ENCODE measurements at places on chromosomes 6 and 20.

GRCh38 chr20:40309731-40310130 lies 379.3 kb downstream of the MAFB start:
- DNase-seq = no peak

GRCh38 chr20:38021087-38021772 lies 12.0 kb downstream of the TTI1 start:
- DNase-seq = no peak

GRCh38 chr6:28648878-28649375 lies 123.2 kb downstream of the GPX5 start:
- DNase-seq = no peak

- DNase-seq = peak; percentile 49
These were observed 241.9 kb downstream of the ADGRB3 start for GRCh38 chr6:68876792-68877493.

DNA sequence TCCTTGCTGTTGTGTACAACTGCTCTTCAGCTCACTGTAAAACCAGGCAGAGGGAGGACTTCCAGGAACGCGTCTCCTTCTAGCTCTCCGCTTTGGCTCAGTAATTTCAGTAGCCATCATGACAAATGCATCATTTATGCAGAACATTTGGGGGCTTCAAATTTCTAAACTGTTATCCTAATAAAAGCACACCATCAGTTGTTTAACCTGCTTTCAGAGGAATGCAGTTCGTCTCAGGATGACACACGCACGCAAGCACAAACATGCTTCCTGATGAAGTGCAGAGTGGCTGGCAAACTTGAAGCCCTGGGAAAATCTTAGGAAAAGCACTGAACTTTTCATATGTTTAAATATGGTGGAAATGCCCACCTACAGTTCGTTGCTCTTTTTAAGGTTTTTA lies 24.4 kb downstream of the SLC22A23 start:
- DNase-seq = no peak

- DNase-seq = no peak
These were observed 65.5 kb downstream of the GRM4 start for GRCh38 chr6:34080357-34080756.

DNA sequence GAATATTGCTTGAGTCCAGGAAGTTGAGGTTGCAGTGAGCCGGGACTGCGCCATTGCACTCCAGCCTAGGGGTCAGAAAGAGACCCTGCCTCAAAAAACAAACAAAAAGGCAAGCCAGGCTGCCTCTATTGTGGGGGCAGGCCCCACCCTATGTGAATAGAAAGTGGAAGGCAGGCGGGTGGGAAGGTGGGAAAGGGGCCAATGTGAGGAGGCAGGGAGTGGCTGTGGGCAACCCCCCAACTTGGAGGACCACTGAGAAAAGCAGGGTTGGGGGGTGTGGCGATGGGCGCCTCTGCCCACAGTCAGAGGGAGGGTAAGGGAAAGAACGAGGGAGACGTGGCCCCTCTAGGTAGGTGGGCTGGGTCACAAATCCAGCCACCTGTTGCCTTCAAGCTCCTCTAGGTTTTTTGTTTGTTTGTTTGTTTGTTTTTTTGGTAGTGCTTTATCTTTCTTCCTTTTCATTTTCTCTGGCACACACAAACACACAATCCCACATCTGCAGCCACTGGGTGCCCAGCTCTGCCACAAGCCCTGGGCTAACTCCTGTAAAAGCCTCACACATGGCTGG lies 5.3 kb upstream of the AP5S1 start:
- DNase-seq = no peak

- DNase-seq = no peak
These were observed 53.1 kb upstream of the ARMC2 start for GRCh38 chr6:108795122-108795521.

DNA sequence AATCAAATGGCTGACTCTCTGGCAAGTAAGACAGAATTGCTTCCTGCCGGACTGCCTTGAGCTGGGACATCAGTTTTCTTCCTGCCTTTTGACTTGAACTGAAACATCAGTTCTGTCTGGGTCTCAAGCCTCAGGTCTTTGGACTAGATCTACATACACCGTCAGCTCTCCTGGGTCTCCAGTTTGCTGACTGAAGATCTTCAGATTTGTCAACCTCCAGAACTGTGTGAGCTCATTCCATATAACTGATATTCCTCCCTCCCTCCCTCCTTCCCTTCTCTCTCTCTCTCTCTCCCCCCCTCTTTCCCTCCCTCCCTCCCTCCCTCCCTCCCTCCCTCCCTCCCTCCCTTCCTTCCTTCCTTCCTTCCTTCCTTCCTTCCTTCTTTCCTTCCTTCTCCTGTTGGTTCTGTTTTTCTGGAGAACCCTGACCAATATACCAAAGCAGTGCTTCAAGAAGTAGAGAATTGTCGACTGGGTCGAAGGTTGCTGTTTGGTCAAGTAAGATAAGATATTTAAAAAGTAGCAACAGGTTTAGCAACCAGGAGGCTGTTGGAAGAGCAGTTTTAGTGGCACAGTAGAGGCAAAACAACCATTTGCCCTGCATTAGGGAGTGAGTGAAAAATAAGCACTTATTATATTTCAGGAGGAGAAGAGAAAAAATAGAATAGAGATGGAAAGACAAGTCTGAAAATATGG lies 33.1 kb upstream of the CMTR1 start:
- DNase-seq = no peak
